Karpas-422 (cell line): ENCODE measurements at places on chromosomes 6 and 20. TPM values are rescaled to one million over a fixed set of nuclear protein-coding genes. Genes with fewer than 3 reads are reported as not detected.

DNA sequence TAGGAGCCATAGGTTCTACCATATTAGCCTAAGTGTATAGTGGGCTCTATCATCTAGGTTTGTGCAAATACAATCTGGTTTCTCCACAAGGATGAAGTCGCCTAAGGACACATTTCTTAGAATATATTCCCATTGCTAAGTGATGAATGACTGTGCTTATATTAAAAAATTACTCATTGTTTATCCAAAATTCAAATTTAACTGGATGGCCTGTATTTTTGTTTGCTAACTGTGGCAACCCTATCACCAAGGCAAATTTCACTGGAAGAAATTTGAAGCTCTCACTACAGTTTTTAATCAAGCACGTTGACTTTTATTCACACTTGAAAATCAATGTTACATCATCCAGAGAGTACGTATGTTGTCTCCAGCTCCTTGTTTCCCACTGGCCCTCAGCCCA lies 13.9 kb downstream of the GCM2 start:
- DNase-seq = no peak

- peak; percentile 72 for DNase-seq
Observed at GRCh38 chr20:43936104-43936770, 21.6 kb downstream of the TOX2 start.

DNA sequence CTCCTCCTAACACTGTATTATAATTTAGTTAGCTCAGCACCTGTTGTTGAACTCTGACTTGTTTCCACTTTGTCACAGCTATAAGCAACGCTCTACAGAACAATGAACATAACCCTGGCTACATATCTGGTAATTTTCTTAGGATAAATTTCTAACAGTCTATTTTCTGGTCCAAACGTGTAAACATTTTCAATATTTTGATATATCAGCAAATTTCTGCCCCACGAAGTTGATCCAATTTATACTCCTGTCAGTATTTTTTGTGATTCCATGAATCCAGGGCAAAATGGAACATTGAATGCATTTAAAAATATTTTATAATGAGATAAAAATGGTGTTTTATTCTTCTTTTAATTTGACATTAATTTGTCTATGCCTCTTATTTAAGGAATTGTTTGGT lies 448.5 kb upstream of the AGPAT4 start:
- no peak for DNase-seq

DNA sequence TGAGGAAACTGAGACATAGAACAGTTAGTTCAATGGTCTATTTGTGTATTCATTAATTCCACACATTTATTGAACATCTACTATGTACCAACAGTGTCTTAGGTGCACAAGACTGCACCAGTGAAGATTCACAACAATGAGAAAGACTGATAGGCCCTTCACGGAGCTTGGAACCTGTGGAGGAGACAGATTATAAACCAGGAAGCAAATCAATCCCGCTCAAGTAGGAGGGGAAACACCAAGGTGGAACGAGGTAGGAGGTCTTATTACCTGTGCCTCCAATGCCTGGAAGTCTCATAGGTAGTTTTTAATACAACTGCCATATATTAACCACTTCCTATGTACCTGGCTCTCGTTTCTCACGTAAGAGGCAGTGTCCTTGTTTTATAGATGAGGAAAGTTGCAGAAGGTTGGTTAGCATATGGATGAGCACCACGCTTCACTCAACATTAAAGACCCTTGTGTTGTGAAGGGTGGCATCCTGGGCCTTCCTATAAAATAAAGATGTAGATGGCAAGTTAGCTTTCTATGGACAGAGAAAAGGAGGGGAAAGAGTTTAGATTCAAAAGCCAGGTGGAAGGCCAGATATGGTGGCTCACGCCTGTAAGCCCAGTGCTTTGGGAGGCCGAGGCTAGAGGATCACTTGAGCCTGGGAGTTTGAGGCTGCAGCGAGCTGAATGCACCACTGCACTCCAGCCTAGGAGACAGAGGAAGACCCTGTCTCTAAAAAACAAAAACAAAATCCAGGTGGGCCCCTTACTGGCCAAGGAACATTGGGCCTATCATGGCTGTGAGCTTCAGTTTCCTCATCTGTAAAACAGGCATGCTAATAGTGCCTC lies 45.1 kb downstream of the SLC13A3 start:
- no peak for DNase-seq

DNA sequence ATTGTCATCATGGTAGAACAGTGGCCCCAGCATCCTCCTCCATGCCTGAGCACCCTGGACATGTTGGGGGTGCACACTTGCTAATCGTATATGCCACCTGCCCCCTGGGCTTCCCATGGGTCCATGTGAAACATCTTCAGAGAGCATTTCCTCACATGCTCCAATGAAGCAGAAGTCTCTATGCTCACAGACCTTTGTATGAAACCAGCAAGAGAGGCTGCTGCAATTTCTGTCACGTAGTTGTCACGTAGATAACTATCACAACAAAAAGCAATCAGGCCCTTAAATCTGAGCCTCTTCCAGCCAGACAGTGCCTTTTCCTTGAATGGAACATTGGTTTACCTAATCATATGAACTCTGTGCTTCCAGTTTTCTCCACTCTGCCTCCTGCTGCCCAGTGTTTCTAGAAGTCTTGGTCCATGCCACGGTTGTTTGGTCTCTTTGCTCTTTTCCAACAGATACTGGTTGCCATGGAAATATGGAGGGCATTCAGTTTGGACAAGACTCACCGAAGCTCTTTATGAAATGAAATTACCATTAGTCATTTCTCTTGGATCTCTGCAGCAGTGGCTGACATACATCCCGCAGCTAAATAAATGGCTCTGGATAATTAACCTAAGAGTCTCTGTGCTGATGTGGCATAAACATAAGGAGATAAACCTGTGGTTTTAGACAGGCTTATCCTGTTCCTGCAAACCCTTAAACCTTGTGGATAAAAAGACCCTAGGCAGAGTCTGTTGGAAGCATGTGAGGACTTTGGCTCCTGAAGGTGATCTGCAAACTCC lies 172.8 kb upstream of the SYNDIG1 start:
- DNase-seq = peak; percentile 54

- DNase-seq = no peak
Observed at GRCh38 chr6:4004249-4004648, 74.7 kb downstream of the FAM217A start.

DNA sequence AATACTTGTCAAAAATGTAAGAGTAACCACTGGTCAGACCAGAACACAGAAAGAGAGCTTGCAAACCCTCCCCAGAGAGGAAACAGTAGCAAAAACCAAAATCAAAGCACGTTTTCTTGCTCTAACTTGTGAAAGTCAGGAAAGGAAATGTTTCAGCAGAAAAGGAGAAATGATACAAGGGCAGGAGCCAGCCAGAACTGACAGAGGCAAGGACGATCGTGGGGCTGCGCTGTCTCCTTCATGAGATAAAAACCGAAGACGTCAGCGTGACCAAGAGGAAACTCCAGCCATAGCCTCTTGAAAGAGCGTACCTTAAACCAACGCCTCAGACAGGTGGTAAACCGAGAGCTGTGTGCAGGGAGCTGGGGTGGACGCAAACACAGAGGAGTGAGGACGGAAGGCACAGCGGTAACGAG lies 27.5 kb downstream of the LAMA5 start:
- DNase-seq = peak; percentile 51

DNA sequence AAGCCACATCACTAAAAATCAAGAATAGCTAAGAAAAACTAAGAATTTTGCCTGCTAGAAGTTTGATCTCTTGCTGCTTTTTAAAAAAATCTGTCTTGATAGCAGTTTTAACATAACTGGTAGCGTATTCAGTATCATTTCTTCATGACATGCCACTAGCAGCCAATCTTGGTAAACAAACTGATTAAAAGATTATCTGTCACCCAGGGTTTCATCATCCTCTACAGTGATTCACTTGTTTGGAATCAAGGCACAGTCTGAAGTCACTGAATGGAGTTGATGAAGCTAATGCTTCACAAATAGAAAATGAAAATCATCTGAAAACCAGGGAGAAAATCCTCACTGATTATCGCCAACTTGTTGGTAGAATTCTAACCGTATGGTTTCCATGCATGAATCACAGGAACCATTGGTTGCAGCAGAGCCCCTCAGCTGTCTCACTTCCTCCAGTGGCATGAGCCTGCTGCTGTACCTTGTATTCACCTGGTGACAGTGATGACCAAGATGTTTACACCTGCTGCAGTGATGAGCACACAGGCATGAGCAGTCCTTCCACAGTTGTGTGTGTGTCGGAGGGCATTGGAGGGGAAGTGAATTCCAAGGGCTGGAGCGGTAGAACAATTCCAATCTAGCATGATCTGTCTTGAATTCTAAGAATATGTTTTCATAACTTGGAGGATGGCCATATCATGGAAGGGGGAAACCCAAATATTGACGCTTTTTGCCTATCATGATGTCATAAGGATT lies 275.0 kb downstream of the KHDC1L start:
- no peak for DNase-seq

GRCh38 chr20:64242003-64242796 lies 13.3 kb upstream of the PCMTD2 start:
- DNase-seq = no peak

- DNase-seq = no peak
Observed at GRCh38 chr20:20085071-20085470, 32.7 kb downstream of the CFAP61 start.

DNA sequence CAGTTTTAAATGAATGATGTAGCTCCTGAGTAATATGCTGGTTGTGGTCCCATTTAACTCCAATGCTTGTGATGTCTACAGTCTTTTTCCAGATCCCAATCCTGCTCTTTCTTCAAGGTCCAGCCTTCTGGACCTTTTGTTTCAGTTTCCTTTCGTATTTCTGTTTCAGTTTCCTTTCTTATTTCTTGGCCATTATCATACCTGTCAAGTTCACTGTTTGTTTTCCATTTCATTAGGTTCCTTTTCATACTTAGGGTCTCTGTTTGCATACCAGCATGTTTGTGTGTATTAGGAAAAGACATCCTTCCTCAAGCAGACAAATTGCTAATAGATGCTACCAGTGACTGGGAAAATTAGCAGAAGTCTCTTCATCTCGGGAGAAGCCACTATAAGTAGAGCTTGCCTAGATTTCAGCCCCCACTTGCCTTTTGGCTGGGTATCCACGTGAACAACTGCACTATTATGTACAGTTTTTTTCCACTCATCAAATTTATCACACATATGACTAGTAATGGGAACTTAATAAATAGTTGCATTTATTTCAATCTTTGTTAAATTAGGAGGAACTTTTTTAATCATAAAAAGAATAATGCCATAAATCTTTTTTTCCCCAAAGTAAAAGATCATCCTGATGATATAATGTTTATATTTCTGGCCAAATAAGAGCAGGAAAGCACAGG lies 583.4 kb downstream of the BCKDHB start:
- DNase-seq = no peak

GRCh38 chr6:109079981-109080380 lies 14.7 kb downstream of the SESN1 start:
- no peak for DNase-seq

DNA sequence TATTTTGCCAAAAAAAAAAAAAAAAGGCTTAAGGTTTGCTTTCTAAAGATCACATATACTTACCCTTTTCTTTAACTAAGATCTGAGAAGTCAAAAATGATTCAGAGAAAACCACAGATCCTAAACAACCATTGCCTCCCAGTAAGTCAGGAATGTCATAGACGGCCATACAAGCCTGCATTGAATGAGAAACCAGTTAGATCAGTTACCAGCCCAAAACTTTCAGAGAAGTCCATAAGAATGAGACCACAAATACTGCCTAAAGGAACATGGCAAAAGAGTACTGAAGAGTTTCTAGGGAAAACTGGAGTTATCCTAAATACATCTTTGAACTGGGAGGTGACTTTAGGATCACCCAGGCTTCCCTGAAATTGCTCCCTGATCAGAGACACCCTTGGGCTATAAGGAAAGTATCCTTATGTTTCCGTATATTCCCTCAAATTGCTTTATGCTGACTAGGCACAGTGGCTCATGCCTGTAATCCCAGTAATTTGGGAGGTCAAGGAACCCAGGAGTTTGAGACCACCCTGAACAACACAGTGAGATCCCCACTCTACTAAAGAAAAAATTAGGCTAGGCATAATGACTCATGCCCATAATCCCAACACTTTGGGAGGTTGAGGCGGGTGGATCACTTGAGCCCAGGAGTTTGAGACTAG lies 79.4 kb upstream of the SLC4A11 start:
- no peak for DNase-seq

- peak; percentile 63 for DNase-seq
Observed at GRCh38 chr20:15491575-15491974, 1081.7 kb downstream of the KIF16B start.

- no peak for DNase-seq
Observed at GRCh38 chr20:42945234-42945994, 244.3 kb downstream of the PTPRT start.

GRCh38 chr20:2485661-2486060 lies 15.1 kb upstream of the SNRPB start:
- no peak for DNase-seq

GRCh38 chr20:23009636-23010035 lies 25.5 kb upstream of the SSTR4 start:
- DNase-seq = no peak

DNA sequence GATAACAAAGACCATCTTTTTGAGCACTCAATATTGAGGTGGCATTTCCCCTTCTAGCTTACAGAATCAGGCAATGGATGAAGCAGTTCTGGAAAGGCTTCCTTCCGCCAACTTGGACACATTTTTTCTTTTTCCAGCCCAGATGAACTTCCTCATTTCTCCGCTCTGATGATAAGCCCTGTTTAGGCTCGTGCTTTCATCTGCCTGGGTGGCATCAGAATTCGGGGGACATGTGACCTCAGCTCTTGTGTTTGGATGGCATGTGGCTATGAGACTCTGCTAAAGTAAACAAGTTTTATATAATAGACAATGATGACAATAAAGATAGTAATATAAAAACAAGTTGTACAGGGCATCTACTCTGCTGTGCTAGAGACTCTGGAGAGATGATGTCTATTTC lies 796.7 kb downstream of the DHX35 start:
- DNase-seq = no peak

The C4B gene
- total RNA-seq = 1.9 and 6.6 TPM in 2 replicates

The GZF1 gene
- total RNA-seq = 13.9 and 41.4 TPM in 2 replicates

The BACH2 gene
- total RNA-seq = 1.4 and 3.2 TPM in 2 replicates

The CENPW gene
- 13.6 and 14.3 TPM in 2 replicates for total RNA-seq

The HLA-DRA gene
- 1,241 and 1,934 TPM in 2 replicates for total RNA-seq

The ZNF334 gene
- total RNA-seq = not detected in 2 replicates

The EMILIN3 gene
- not detected in 2 replicates for total RNA-seq

The OR12D1 gene
- total RNA-seq = not detected in 2 replicates

The PLN gene
- not detected in 2 replicates for total RNA-seq

The IYD gene
- not detected in 2 replicates for total RNA-seq

The KHDC1L gene
- 4.4 and 5.8 TPM in 2 replicates for total RNA-seq

The FAM83B gene
- not detected in 2 replicates for total RNA-seq

The TTK gene
- 28.0 and 52.0 TPM in 2 replicates for total RNA-seq
